ENCODE measurements at places on chromosomes 5 and 9.

GRCh38 chr5:7578071-7578470 is 182.1 kb downstream of the ADCY2 start:
- no peak for DNase-seq

- DNase-seq = no peak
Measured at GRCh38 chr5:148237785-148238417, 424 bp upstream of the MARCOL start.

DNA sequence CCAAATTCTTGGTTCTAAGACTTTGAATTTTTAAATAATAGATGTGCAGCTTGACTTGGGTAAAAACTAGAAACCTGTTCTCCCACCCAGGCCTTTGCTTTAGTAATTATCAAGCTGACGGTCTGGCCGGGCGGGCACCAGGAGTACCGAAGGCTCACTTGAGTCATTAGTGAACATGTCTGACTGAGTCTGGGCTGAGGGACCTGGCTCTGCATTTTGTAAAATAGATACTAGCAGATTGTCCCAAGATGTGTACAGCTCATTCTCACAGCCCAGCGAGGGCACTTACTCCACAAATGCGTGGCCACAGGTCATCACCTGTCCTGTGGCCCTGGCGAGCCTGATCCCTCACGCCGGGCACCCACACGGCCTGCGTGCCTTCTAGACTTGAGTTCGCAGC is 216.2 kb downstream of the FANCC start:
- DNase-seq = no peak

DNA sequence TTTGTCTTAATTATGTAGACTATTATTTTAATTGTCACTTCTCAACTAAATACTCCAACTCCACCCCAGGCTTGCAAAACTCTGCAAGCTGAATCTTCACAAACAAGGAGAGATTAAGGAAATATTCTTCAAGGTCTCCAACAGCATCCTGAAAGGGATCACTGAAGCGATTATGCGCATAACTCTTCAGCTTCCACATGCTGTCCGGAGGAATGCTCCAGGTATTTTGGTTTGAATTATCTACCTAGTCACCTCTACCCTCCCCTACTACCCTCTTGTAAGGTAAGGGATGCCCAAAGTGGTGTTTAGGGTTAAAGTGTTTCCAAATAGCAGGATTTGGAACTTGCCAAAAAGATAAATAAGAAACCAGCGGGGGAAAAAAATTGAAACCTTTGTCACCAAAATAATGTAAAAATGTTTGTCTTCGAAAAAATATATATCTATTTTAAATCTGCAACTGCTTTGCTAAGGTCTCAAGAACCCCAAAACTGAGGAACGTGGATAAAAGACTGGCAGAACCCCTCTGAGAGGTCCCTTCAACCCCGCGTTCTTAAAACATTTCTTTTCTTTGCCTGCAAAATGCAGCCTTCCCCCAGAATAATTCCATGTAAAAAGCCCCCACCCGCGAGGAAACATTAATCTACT is 11.6 kb downstream of the PTCH1 start:
- no peak for DNase-seq

DNA sequence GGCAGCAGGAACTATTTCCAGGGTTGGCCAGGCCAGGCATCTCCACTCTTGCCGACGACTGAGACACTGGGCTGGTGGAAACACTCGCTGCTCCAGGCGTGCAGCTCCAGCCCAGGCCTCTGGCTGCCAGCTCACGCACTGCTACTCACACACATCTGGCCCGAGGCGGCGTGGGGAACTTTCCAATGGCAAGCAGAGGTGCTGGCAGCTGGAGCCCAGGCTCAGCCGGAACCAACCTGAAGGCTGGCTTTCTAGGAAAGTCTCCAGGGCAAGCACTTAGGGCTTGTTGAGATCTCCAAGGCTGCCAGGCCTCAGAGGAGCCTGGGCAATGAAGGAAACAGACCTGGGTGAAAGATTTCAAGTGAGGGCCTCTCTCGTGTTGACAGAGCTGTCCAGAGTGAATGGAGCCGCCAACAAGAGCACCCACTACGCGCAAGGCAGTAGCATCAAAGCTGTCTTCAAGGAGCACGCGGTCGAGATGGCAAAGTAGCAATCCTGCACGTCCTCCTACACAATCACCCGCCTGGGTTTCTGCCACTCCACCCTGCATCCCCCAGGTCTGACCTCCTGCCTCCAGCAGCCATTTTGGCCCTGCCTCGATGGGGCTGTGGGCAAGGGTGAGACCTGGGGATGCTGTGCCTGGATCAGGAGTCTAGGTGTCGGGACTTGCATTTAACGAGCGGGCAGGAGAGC is 14.4 kb downstream of the SH3PXD2B start:
- no peak for DNase-seq

GRCh38 chr9:77725820-77726219 is 77.7 kb upstream of the GNA14 start:
- no peak for DNase-seq

- DNase-seq = no peak
Measured at GRCh38 chr9:69719983-69720382, 39.8 kb downstream of the PTAR1 start.

GRCh38 chr5:171531638-171532037 is 112.2 kb downstream of the FGF18 start:
- DNase-seq = no peak

DNA sequence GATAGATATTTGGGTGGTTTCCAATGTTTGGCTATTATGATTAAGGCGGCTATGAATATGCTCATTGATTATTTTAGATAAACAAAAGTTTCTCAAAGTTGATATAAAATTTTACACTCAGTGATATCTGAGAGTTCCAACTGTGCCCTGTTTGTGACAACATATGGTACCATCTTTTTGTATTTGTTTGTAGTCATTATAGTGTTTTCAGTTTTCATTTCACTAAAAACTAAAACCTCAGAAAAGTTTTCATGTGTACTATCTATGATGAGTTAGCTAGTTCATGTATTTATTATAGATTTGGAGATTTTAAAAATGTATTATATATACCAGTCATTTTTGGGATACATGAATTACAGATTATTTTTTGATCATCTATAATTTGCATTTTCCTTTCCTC is 1111.4 kb downstream of the CDH18 start:
- DNase-seq = no peak

GRCh38 chr5:80555099-80555498 is 15.0 kb downstream of the ANKRD34B start:
- DNase-seq = no peak

DNA sequence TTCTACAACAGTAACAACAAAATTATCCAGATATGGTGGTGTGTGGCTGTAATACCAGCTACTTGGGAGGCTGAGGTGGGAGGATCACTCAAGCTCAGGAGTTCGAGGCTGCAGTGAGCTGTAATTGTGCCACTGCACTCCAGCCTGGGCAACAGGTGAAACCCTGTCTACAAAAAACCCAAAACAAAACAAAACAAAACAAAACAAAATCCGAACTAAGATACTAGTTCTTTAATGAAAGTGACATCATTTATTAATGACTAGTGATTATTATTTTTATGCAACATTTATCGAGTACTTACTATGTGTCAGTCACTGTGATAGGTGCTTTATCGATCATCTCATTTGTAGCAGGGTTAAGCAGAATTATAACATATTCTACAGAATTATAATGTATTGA is 196.9 kb upstream of the GDNF start:
- no peak for DNase-seq

GRCh38 chr5:173823721-173824567 is 64.2 kb upstream of the CPEB4 start:
- DNase-seq = peak; percentile 44

- no peak for DNase-seq
Measured at GRCh38 chr5:170573114-170573513, 69.3 kb downstream of the KCNIP1 start.

DNA sequence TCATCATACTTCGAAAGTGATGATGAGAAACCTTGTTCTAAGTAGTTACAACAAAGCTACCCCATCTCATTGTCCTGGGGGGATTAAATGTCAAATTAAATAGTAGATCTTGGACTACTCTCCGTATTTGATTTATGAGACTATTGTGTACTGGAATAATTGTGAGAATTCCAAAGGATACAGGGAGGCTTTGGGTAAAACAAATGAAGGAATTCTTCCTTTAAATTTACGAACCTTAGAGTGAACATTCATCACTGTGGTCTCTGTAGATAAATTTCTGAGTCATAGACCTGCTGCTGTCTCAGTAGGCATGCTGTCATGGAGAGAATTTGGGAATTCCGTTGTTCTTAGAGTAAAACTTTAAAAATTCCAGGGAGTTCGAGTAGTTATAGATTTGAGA is 836.2 kb downstream of the DNAH5 start:
- peak; percentile 0 for DNase-seq

GRCh38 chr9:129058965-129059795 is 21.7 kb upstream of the DOLPP1 start:
- no peak for DNase-seq

DNA sequence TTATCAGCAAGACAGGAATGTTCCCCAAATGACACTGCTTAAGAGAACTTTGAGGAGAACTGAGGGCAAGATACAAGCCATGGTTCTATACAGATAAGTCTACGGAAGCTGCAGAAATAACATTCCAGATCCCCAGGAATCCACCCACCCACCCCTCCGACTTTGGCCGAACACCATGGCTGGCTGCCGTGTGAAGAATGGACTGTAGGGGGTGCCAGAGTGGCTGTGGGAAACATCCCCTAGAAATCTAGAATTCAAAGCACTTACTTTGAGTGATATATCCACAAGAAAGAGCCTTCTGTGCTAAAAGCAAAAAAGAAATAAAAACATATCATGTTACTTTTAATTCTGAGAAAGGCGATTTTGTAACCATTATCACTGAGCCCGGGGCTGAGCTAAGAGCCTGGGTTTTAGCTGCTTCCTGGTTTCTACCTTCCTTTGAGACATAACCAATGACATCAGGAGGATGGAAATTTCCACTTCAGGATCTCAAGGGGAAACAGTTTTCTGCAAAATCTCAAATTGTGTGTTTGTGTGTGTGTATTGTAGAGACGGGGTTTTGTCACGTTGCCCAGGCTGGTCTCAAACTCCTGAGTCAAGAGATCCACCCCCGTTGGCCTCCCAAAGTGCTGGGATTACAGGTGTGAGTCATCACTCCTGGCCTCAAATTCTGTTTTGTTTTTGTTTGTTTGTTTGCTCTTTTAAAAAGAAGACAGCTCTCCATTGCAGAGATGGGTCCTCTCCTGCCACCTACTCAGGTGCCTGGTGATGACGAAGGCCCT is 36.4 kb downstream of the GGTA1 start:
- DNase-seq = no peak

- no peak for DNase-seq
Measured at GRCh38 chr9:117723986-117724625, 19.9 kb downstream of the TLR4 start.

- no peak for DNase-seq
Measured at GRCh38 chr9:98810102-98810842, 2.8 kb downstream of the GALNT12 start.

DNA sequence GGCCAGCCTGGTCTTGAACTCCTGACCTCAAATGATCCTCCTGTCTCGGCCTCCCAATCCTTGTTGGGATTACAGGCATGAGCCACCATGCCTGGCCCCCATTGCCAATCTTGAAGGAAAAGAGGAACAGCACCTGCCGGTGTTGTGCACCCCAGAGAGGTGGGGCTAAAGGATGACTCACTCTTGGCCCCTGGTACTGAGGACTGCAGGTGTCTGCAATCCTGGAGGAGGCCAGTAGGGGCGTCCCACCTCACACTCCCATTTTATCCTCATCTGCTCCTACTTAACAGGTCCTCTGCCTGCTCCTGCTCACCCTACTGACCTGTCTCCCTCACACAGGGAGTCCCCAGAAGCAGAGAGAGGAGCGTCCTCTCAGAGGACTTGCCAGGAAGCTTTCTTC is 390.4 kb downstream of the ARHGEF28 start:
- no peak for DNase-seq

GRCh38 chr9:6944093-6944551 is 186.3 kb downstream of the KDM4C start:
- DNase-seq = peak; percentile 82

- DNase-seq = no peak
Measured at GRCh38 chr9:95327239-95327865, 9.8 kb upstream of the FANCC start.

- DNase-seq = no peak
Measured at GRCh38 chr5:142322403-142322746, 2.4 kb downstream of the SPRY4 start.

DNA sequence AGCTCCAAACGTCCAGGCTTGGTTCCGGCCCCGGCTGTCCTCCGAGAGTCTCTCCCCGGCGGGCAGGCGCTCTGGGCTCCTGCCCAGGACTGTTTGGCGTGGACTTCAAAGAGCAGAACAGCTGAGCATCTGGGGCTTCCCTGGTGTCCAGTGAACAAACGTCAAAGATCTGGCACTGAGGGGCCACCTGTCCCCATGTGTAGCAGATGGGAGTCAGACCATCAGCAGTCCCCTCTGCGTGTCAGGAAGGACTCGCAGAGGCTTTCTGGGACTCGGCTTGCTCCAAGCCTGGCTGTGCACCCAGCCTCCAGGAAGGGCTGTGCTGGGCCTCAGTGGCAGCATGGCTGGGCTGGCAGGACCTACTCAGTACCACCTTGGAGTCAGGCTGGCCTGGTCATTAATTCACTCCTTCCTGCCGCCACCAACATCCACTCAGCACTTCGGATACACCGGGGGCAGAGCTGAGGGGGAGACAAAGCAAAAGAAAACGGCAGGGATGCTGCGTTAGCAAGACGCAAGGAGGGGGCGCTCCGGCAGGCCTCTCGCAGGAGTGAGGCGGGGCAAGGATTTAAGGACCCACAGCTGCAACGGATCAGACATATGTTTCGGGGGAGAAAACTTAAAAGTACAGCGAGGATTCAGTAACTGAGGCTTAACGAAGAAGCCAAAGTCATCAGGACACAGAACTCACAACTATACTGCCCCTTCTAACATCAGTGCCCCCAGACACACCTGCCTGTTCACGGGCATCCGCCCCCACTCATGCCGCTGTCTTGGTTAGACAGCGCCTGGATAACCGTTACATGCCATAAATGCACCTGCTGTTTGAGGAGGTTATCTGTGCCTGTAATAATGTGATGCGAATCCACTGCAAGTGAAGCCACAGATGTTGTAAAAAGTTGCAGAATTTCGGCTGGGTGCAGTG is 164.5 kb upstream of the PHYKPL start:
- no peak for DNase-seq

DNA sequence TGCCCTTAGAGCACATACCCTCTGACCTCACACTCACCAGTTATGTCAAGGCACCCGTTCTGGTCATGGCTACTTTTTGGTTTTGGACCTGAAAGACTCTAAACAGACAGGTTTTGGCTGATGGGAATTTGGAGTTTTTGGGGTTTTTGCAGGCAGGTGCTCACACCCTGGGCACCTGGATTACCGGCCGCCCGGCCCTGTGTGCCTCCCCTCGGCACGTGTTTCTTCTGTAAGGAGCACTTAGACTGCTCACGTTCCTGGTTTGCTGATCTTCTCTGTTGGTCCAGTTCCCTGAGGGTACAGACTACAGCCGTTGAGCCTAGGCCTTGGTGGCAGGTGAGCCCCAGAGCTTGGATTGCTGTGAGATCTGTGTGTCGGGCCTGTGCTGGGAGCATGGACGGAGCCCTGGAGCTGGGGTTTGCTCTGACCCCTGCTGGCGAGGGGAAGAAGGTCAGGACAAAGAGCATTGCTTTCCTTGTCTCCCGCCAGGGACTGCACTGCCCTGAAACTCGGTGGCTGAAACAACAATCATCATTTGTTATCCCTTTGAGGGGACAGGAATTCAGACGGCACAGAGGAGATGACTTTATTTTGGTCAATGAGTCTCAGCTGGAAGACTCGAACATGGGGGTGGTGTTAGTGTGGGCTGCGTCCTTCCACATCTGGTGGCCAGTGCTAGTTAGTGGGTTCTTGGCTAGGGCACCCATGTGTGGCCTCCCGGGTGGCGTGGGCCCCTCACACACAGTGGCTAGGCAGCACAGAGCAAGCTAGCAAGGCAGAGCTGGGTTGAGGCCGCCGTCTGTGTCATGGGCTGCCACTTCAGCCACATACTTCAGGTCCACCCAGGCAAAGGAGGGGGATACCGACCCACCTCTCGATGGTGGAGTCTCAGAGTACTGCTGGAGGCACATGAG is 76.4 kb downstream of the EHMT1 start:
- DNase-seq = no peak
